Effector CD8-positive, alpha-beta T cell (primary cell): ENCODE measurements at places on chromosomes 3 and 15.

GRCh38 chr15:96701443-96701842 is 370.9 kb downstream of the NR2F2 start:
- no peak for DNase-seq

DNA sequence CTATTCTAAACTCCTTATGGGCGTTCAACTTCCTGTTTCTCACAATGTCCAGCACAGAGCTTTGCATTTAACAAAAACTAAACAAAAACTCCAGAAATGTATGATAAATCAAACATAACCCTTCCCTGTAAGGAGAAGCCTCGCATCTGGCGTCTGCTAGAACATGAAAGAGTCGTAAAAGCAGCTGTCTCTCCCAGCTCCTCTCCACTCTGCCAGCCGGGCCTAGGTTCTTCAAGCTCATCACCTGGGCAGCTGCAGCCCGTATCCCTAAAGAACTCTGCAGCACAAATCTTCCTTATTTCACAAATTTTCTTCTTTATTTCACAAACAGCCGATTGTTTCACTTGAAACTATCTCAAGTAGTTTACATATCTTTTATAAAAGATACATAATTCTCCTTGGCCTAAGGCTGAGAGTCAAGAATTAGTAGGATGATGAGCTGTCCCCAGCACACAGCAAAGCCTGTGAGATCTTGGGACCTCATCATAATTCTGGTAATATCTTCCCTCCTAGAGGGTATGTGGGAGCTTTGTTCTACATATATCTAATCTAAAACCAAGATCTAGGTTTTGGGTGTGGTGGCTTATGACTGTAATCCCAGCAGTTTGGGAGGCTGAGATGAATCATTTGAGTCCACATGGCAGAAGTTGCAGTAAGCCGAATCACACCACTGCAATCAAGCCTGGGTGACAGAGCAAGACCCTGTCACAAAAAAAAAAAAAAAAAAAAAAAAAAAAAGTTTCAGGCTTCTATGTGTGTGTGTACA is 35.3 kb downstream of the ANXA2 start:
- no peak for DNase-seq

DNA sequence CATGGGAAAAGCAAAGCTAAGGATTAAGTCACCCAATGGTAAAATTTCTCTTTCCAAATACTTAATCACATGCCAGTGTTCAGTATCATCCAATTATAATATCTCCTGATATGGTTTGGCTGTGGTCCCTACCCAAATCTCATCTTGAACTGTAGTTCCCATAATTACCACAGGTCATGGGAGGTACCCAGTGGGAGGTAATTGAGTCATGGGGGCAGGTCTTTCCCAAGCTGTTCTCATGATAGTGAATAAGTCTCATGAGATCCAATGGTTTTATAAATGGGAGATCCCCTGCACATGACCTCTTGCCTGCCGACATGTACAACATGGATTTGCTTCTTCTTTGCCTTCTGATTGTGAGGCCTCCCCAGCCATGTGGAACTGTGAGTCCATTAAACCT is 26.1 kb upstream of the NMB start:
- no peak for DNase-seq

DNA sequence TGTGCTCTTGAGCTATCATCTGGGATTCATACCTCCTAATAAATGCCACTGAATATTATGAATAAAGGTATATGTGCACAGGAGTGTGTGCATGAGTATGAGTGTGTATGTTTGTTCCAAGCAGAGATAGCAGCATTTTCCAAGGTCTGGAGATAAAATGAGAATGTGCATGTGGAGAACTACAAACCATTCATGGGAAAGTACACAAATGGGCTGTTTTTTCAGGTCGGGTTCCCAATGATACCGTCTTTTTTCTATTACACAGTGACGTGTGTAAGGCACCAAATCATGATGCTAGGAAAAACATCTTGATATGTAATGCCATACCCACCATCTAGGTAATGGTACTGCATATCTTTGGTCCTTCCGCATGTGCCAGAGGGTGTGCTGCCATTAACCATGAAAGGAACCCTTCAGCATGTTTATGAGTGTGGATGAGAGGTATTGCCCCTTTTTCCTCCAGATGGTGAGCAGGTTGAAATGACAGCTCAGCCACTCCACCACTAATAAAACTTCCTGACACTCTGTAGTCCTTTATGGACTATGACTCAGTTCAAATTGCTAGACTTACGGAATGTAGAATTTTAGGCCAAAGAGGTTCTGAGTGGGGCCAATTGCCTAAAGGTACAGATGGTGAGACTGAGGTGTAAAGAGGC is 36.4 kb upstream of the COPB2 start:
- DNase-seq = no peak

DNA sequence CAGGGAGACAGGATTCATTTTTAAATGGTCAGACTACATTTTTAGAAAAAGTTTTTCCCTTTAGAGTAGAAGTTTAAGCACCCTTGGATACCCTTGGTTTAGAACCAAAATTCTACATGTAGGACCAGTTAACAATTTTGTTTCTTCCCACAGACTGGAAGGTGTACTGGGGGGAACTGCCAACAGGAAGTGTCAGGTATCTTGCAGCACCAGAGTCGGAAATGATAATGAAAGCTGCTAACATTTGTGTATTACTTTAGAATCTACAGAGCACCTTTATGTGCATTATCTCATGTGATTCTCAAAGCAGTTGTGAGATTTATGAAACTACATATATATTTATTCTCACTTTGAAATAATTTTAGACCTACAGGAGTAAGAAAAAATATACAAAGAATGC is 21.5 kb downstream of the SPRED1 start:
- DNase-seq = no peak
